ENCODE measurements at places on chromosomes 5 and 9.

DNA sequence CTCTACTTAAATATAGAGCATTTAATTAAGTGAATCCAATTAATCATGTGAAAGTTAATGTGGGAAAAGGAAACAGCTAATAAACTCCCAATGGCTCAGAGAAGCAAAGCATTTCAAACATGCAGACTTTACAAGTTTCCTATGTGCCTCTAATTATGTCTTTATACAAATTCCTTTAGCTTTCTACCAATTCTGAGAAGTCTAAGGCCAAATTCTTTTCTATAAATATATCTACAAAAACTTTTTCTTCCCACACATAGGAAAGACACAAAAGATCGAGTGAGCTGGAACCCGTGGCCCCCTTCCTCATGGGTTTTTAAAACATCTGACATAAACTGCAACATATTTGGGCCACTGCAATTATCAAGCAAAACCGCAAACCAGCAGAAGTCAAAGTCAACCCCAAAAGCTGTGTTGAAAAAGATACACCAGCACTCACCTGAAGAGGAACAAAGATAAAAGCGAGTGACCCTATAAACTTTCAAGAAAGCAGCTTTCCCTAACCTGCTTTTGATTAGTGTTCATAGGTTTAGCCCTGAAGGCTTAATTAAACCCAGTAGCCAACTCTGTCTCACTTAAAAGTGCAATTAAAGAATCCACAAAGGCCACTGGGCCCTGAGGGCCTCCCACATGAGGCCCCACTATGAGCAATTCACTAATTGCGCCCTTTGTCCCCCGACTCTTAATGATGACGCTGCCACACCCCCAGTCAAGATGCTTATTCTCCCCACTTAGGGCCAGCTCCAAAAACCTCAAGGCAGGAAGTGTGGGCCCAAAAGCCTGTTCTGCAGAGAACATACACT is 12.1 kb downstream of the SEMA5A start:
- DNase-seq, result no peak

DNA sequence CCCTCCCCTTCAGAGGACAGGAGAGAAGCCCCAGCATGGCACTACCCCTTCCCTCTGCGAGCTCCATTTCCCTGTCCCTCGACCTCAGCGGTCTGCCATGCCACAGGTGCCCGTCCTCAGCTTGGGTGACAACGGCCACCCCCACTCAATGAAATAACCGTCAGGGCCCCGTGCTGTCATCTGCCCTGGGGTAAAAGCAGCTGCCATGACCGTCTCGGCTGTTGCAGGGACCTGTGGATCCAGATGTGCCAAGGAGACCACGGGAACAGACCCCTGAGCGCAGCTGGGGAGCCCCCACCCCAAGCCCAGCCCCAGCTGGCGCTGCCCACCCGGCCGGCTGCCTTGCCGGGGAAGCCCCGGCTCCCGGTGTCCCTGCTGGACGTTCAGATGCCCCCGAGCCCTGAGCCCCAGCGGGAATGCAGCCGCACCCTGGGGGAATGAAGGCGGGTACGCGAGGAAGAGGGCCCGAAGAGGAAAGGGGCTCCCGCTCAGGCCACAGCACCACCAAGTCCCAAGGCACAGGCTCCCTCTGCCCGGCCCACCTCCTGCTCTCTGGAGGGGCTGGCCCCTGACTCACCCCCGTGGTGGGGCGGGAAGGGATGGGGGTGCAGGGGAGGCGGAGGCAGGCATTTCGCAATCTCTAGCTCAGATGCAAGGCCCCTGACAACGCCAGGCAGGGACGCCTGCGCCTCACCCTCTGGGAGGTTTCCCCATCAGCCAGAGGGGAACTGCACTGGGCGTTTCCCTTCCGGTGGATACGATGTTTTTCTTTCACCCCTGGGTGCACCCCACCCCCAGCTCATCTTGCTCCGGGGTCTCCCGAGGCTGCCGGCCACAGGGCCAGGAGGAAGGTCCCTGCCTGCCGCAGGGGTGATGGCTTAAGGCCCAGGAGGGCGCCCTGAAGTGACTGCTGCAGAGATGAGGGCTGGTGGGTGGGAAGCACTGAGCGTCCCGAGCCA is 49.2 kb downstream of the NACC2 start:
- DNase-seq, result no peak

DNA sequence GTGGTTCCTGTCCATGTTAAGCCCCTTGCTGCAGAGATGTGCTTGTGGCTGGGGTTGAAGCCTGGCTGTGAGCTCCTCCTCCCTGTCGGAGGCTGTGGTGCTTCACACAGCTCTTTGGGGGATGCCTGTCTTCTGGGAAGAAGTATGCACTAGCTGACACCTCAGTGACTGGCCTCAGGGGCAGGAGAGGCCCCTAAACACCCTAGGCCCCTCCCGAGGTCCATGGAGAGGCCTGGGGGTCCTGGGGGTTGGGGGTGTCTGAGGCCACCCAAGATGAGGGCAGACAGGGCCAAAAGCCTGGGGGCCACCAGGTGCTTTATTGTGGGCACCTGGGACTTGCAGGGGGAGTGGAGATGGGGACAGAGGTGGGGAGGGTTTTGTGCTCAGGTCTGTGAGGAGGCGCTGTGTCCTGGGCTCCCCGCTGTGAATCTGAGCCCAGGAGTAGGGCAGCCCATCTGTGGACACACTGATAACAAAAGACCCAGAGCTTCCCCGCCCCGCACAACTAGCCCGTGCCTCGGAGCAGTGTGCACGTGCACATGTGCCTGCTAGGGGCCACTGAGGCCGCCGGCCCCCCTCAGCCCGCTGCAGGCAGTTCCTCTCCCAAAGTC is 92.0 kb downstream of the PHF2 start:
- no peak for DNase-seq

DNA sequence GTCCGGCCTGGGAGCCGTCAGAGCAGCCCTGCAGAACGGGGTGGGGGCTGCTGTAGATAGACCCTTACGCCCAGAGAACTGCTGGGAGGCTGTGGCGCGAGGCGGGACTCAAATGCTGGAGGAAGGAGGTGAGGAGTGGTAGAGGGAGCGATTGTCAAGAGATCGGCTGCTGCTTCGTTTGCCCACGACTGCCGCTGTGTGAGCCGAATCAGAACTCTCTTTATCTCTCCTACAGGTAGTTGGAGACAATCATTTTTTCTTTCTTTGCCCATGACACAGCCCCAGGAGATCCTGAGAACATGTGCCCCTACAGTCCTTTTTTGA is 456 bp downstream of the ZNF79 start:
- no peak for DNase-seq

GRCh38 chr5:14118551-14119320 is 24.4 kb upstream of the TRIO start:
- no peak for DNase-seq

GRCh38 chr5:91797576-91797975 is 414.5 kb upstream of the ARRDC3 start:
- DNase-seq, result no peak
